CD4-positive, alpha-beta T cell (primary cell): ENCODE measurements at places on chromosomes 6 and 20. TPM values are rescaled to one million over a fixed set of nuclear protein-coding genes. Genes with fewer than 3 reads are reported as not detected.

FRK gene
- total RNA-seq = not detected

LGSN gene
- total RNA-seq = not detected

NHLRC1 gene
- total RNA-seq = not detected

C2 gene
- 2.3 TPM for total RNA-seq

YWHAB gene
- 163 TPM for total RNA-seq

ANGPT4 gene
- total RNA-seq = not detected

KHDC1 gene
- 1.2 TPM for total RNA-seq

BRPF3 gene
- total RNA-seq = 41.6 TPM

EDEM2 gene
- 12.2 TPM for total RNA-seq

DNA sequence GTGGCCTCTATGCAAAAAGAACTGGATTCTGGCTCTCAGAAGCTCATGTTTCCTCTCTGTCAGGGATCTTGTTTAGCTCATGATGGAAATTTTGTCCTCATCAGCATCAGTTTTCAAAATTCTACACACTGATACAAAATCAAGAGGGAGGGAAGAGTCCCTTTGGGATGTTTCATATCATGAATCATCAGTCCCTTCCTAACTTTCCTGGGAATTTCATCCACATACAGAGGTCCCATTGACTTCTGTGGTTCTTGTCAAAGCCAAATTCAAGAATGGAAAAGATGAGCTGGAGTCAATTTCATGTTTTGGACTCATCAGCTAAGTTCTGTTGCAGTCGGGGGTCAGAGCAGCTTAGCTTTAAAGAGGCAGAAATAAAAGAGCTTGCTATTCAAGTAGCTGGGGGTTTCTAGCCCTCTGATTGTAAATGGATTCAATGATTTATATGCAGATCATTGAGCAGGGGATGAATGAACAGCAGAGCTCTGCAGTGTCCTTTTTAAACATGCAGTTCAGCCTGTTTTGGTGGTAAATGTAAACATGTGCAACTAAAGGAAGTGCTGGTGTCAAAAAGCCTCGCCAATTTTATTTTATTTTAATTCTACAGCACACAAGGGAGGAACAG lies 21.3 kb upstream of the TMEM14A start:
- no peak for DNase-seq
- H3K36me3 ChIP-seq = no peaks in the 10 kb centered on the region
- H3K4me3 ChIP-seq = no peak overlapping the region
- no peak overlapping the region for H3K27ac ChIP-seq
- peaks cover 2% of the 10 kb centered on the region for H3K27me3 ChIP-seq
- no peaks in the 10 kb centered on the region for H3K4me1 ChIP-seq

GRCh38 chr6:26157251-26158075 lies 70.2 kb downstream of the HFE start:
- H3K36me3 ChIP-seq = no peaks in the 10 kb centered on the region
- peaks cover 42% of the 10 kb centered on the region for H3K4me1 ChIP-seq
- peak overlapping the region; percentile 91 for H3K27ac ChIP-seq
- H3K4me3 ChIP-seq = peak overlapping the region; percentile 92
- H3K27me3 ChIP-seq = no peaks in the 10 kb centered on the region

- no peaks in the 10 kb centered on the region for H3K27me3 ChIP-seq
- no peak overlapping the region for H3K4me3 ChIP-seq
- no peaks in the 10 kb centered on the region for H3K36me3 ChIP-seq
- H3K4me1 ChIP-seq = peaks cover 2% of the 10 kb centered on the region
- DNase-seq = no peak
Observed at GRCh38 chr20:50037123-50037522, 54.3 kb downstream of the SNAI1 start.

GRCh38 chr20:59471653-59472421 lies 132.5 kb upstream of the PHACTR3 start:
- no peaks in the 10 kb centered on the region for H3K36me3 ChIP-seq
- H3K4me3 ChIP-seq = no peak overlapping the region
- no peak overlapping the region for H3K27ac ChIP-seq
- H3K27me3 ChIP-seq = no peaks in the 10 kb centered on the region
- DNase-seq = no peak
- H3K4me1 ChIP-seq = no peaks in the 10 kb centered on the region

DNA sequence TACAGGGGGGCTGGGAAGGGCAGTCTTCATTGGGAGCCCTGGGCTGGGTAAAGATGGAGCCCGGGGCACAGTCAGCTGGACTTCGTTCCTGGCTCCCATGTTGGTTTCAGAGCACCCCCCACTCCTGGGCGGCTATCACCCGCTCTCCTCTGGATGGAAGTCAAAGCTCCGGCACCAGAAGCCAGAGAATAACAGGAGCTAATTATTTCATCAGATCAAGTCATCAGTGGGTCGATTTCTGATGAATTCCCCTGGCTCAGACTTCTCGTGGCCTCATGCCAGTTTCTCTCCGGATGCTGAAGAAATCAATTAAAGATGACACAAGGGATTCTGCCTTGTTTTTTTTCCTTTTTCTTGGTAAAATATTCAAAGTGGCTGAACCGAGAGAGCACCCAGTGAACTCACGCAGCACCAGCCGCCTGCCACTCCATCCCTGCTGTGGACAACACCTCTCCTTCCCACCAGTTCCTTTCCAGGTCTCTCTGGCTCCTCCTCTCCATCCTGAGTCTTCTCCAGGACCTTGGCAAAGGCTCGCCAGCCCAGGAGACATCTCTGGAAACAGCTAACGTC lies 22.5 kb downstream of the SULF2 start:
- no peak for DNase-seq
- H3K36me3 ChIP-seq = no peaks in the 10 kb centered on the region
- H3K4me1 ChIP-seq = no peaks in the 10 kb centered on the region
- no peak overlapping the region for H3K4me3 ChIP-seq
- no peaks in the 10 kb centered on the region for H3K27me3 ChIP-seq

DNA sequence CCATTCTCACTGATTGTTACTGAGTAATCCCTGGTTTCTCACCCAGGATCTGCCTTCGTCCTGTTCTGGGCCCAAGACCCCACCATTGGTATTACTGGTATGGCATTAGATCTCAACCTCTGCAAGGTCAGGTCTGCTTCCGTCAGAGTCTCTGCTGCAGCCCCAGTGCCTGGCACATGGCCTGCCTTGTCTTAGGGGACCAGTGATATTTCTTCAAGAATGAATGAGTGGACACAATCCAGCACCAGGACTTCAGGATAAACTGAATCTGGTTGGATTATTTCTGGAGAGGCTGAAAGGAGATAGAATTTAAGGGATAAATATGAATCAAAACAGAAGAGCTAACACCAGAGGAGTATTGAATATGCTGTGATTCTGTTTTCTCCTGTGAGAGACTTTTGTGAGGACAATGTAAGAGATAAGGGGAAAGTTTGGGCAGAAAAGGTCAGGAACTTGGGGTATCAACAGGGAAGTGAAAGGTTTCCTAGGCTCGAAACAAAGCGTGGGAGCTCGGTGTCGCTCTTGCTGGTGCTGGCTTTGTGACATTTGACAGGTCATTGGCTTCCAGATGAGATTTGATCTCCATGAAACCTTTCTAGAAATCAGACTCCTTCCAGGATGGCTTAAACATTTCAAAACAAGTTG lies 53.9 kb downstream of the OSTM1 start:
- no peaks in the 10 kb centered on the region for H3K4me1 ChIP-seq
- no peaks in the 10 kb centered on the region for H3K27me3 ChIP-seq
- DNase-seq = no peak
- H3K4me3 ChIP-seq = no peak overlapping the region
- no peaks in the 10 kb centered on the region for H3K36me3 ChIP-seq
- H3K27ac ChIP-seq = no peak overlapping the region

GRCh38 chr6:71373943-71374342 lies 85.3 kb downstream of the OGFRL1 start:
- no peaks in the 10 kb centered on the region for H3K4me1 ChIP-seq
- H3K4me3 ChIP-seq = no peak overlapping the region
- H3K27me3 ChIP-seq = no peaks in the 10 kb centered on the region
- no peaks in the 10 kb centered on the region for H3K36me3 ChIP-seq
- H3K27ac ChIP-seq = no peak overlapping the region
- no peak for DNase-seq

DNA sequence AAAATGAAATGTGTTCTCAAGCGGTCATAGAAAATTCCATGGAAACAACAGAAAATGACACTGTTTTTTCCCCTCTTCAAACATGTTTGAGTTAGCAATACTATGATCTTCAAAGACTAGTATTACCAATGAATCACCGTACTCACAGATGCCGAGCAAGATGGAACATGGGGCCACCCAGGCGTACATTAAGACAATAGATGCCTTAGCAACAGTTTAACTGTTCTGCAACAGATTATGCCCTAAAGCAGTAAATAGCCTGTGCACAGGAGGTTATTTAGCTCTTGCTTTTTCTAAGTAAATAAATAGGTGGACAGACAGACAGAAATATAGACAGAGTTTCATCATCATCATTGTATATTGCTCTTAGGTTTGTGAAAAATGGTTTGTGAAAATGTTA lies 284.0 kb upstream of the DEFB112 start:
- no peaks in the 10 kb centered on the region for H3K27me3 ChIP-seq
- no peak for DNase-seq
- no peak overlapping the region for H3K27ac ChIP-seq
- H3K36me3 ChIP-seq = no peaks in the 10 kb centered on the region
- no peak overlapping the region for H3K4me3 ChIP-seq

DNA sequence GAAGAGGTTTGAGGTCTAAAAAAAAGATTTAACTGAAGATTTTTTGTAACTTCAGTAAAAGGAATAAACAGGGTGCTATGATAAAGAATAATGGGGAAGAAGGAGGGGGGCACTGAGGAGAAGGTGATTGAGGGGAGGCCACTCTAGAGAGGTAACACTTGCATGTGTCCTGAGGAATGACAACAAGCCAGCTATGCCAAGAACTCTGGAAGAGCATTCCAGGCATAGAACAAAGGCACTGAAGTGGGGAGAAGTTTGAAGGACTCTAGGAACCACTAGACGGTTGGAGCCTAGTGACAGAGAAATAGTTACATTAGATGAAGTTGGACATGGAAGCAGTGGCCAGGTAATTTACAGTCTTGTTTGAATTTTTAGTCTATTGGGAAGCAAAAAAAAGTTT lies 10.8 kb upstream of the SF3B5 start:
- no peaks in the 10 kb centered on the region for H3K4me1 ChIP-seq
- no peak overlapping the region for H3K27ac ChIP-seq
- DNase-seq = no peak
- no peak overlapping the region for H3K4me3 ChIP-seq
- H3K36me3 ChIP-seq = no peaks in the 10 kb centered on the region

GRCh38 chr6:151081656-151082055 lies 158.1 kb upstream of the AKAP12 start:
- no peaks in the 10 kb centered on the region for H3K36me3 ChIP-seq
- H3K4me1 ChIP-seq = no peaks in the 10 kb centered on the region
- H3K27ac ChIP-seq = no peak overlapping the region
- no peak for DNase-seq
- H3K27me3 ChIP-seq = no peaks in the 10 kb centered on the region

GRCh38 chr6:142241061-142241460 lies 60.7 kb upstream of the ADGRG6 start:
- no peaks in the 10 kb centered on the region for H3K36me3 ChIP-seq
- no peak for DNase-seq

GRCh38 chr20:38290829-38291814 lies 12.8 kb upstream of the BPI start:
- H3K36me3 ChIP-seq = no peaks in the 10 kb centered on the region
- no peak for DNase-seq
- H3K4me1 ChIP-seq = no peaks in the 10 kb centered on the region
- H3K27me3 ChIP-seq = peaks cover 8% of the 10 kb centered on the region
- no peak overlapping the region for H3K4me3 ChIP-seq
- H3K27ac ChIP-seq = no peak overlapping the region

GRCh38 chr6:158787395-158787794 lies 31.8 kb downstream of the EZR start:
- peaks cover 73% of the 10 kb centered on the region for H3K36me3 ChIP-seq
- H3K4me3 ChIP-seq = no peak overlapping the region
- no peaks in the 10 kb centered on the region for H3K27me3 ChIP-seq
- peaks cover 45% of the 10 kb centered on the region for H3K4me1 ChIP-seq

GRCh38 chr6:7910654-7911344 lies at the start of gene TXNDC5:
TXNDC5 (minus strand) TSS chr6:7910788; CDS start chr6:7910776, 12 bp downstream.
- H3K36me3 ChIP-seq = no peaks in the 10 kb centered on the region
- no peak within 1 kb of the TSS for H3K27ac ChIP-seq
- H3K4me3 ChIP-seq = peak within 1 kb of the TSS; percentile 77

DNA sequence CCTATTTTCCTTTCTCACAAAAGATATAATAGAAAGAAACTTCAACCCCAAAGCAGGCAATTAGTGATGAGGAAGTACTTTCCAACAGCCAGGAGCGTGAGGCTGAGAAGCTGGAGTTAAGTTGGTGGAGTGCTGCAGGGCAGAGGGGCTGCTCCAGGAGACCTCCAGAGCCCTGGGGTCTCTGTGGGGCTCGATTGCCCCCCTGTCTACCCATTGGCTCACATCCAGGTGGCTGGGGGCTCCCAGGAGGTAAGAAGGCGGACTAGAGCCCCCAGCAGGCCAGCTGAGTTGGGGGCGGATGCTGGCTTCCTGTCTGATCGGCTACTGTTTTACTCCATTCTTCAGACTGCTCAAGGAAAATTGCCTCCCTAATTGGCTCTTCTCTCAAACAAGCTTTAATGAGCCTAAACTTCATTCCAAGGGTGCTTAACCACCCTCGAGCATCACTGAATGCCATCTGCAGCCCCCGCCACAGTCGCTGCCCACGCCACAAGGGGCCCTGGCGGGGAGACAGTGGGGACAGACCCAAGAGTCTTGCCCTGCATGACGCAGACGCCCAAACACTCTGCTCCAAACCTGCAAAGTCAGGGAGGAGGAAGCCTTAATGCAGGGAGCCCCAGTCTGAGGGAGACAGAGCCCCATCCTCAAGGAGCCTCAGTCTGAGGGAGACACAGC lies 78.6 kb downstream of the MDGA1 start:
- no peak overlapping the region for H3K27ac ChIP-seq
- DNase-seq = no peak
- no peak overlapping the region for H3K4me3 ChIP-seq
- no peaks in the 10 kb centered on the region for H3K27me3 ChIP-seq
- H3K36me3 ChIP-seq = no peaks in the 10 kb centered on the region

- DNase-seq = no peak
- peaks cover 13% of the 10 kb centered on the region for H3K4me1 ChIP-seq
- H3K27ac ChIP-seq = no peak overlapping the region
- H3K4me3 ChIP-seq = no peak overlapping the region
Observed at GRCh38 chr6:254016-254415, 38.3 kb upstream of the DUSP22 start.

- no peaks in the 10 kb centered on the region for H3K27me3 ChIP-seq
- H3K27ac ChIP-seq = no peak overlapping the region
- no peak for DNase-seq
- no peaks in the 10 kb centered on the region for H3K36me3 ChIP-seq
- no peaks in the 10 kb centered on the region for H3K4me1 ChIP-seq
Observed at GRCh38 chr6:12555267-12555666, 161.3 kb upstream of the PHACTR1 start.

GRCh38 chr6:87972279-87972678 lies 75.4 kb upstream of the SPACA1 start:
- peaks cover 19% of the 10 kb centered on the region for H3K27me3 ChIP-seq
- no peaks in the 10 kb centered on the region for H3K36me3 ChIP-seq
- no peak overlapping the region for H3K27ac ChIP-seq
- DNase-seq = no peak
- H3K4me1 ChIP-seq = peaks cover 7% of the 10 kb centered on the region
